ENCODE measurements at places on chromosomes 16 and 17. TPM values are rescaled to one million over a fixed set of nuclear protein-coding genes. Genes with fewer than 3 reads are reported as not detected.

GRCh38 chr17:27630607-27631410 lies at the start of gene LGALS9:
TSS of gene LGALS9 (plus strand) at chr17:27631188. CDS start at chr17:27631266, 78 bp downstream.
- DNase-seq: no peak
- no peaks in the 10 kb centered on the region for H3K36me3 ChIP-seq
- no peaks in the 10 kb centered on the region for H3K27me3 ChIP-seq
- no peak within 1 kb of the TSS for H3K4me3 ChIP-seq
- no peaks in the 10 kb centered on the region for H3K4me1 ChIP-seq

DNA sequence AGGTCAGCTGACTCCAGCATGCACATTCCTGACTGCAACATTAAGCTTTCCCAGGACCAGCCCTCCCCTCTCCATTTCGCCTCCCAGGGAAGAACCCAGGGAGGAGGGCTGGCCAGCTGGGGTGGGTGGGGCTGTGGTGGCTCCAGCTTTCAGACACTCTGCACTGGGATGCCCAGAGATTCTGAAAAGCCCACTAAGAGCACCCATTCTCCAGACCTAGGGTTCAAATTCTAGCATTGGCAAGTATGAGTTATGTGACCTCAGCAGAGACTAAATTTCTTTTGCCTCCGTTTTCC lies 7.8 kb downstream of the DLX3 start:
- no peaks in the 10 kb centered on the region for H3K4me1 ChIP-seq
- DNase-seq: peak; percentile 21
- no peak overlapping the region for H3K4me3 ChIP-seq
- H3K36me3 ChIP-seq: no peaks in the 10 kb centered on the region
- peaks cover 75% of the 10 kb centered on the region for H3K27me3 ChIP-seq

DNA sequence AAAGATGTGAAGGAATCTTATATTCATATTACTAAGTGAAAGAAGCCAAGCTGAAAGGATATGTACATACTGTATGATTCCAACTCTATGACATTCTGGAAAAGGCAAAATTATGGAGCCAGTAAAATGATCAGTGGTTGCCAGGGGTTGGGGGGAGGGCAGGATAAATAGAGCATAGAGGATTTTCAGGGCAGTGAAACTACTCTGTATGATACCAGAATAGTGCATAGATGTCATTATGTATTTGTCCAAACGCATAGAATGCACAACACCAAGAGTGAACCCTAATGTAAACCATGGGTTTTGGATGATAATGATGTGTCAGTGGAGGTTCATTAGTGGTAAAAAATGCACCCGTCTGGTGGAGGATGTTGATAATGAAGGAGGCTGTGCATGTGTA lies 71.0 kb upstream of the ZNF423 start:
- H3K27me3 ChIP-seq: no peaks in the 10 kb centered on the region
- no peaks in the 10 kb centered on the region for H3K4me1 ChIP-seq
- DNase-seq: no peak

DNA sequence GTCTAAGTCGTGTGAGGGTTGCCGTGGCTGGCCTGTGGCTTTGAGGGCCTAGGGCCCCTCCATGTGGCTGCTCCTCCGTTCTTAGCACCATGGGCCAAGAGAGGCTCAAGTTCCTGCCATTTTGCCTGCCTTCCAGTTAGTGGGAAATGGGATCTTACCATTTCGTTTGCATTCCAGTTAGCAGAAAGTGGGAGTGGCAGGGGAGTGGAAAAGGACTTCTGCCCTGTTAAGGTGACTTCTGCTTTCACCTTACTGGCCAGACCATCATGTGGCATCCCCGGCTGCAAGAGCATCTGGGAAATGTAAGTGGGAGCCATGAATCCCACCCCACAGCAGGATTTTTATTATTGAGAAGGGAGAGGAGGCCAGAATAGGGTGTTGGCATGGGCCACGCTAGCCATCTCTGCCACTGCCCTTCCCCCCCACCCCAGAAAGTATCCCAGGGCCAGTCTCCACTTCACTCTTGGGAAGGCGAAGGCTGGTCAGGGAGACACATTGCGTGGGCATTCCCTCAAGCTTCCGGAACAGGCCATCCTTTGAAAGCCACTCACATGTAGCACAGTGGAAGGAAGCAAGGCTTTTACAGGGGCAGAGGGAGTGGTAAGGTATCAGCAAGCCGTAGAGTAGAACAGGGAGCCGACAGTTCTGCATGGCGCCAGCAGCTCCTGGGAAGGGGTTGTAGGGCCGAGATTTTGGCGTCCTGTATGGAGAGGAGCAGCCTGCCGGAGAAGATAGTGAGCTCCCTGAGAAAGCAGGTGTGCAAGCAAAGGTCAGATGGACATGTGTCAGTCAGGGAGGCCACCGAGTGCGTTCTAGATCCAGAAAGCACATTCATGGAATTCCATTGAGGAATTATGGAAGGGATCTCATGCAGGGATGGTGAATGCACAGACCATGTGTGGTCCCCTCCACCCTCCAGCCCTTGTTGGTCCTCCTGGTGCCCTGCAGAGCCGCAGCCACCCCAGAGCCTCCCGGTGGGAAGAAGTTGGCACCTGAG lies 33.4 kb downstream of the CMIP start:
- H3K36me3 ChIP-seq: no peaks in the 10 kb centered on the region
- H3K4me1 ChIP-seq: peaks cover 15% of the 10 kb centered on the region

DNA sequence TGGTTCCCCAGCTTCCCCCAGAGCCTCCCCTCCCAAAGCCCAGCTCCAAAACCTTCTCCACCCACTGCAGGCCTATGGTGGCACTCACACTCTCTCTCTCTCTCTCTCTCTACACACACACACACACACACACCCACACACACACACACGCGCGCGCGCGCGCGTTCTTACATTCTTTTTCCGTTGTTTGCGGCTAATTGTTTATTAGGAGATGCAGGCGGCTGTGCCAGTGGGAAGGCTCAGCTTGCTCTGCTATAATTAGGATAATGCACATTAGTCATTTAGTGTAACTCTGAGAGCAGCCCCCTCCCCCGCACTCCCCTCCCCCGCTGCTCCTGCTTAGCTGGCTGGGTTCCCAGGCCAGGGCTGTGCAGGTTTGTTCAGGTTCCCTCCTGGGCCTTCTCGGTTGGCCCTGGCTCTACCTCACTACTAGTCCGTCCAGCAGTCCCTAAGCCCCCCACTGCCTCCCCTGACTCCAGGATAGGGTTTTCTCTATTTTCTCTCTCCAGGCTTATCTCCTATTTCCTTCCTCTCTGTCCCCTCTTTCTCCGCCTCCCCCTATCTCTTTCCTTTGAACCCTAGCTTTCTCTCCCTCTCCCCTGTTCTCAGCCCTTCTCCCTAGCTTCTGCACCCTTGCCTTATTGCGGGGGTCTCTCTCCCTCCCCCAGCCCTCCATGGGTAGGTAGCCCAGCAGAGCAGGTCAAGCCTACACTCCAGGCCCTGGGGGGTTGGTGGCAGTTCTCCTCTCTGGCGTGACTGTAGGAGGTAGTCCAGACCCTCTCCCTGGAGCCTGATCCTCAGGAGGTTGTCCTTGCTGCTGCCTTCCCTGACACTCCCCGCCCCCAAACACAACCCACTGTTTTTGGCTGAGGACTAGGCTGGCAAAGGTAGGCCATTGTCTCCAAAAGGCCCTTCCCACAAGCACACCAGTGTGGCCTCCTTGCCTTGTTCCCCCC lies 34.0 kb downstream of the TMEM132E start:
- peak overlapping the region; percentile 36 for H3K27ac ChIP-seq
- H3K36me3 ChIP-seq: no peaks in the 10 kb centered on the region
- DNase-seq: peak; percentile 77
- H3K4me3 ChIP-seq: no peak overlapping the region

DNA sequence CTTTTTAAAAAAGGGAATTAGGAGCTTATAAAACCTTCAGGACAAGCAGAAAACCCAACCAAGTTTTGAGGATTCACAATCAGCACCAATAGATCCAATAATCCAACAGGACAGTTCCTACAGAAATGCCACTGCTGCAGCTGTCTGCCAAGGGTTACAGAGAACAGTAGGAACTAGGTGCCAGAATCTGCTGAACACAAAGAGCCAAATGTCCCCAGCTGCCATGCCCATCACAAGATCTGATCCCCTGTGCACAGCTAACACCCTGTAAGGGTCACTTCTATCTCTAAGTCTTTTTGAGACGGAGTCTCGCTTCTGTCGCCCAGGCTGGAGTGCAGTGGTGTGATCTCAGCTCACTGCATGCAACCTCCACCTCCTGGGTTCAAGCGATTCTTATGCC lies 262.3 kb downstream of the STX8 start:
- H3K4me1 ChIP-seq: no peaks in the 10 kb centered on the region
- H3K27me3 ChIP-seq: no peaks in the 10 kb centered on the region
- DNase-seq: no peak

GRCh38 chr16:73033271-73033998 lies 14.5 kb downstream of the ZFHX3 start:
- H3K27me3 ChIP-seq: no peaks in the 10 kb centered on the region
- H3K36me3 ChIP-seq: no peaks in the 10 kb centered on the region
- no peak for DNase-seq
- no peak overlapping the region for H3K4me3 ChIP-seq
- no peak overlapping the region for H3K27ac ChIP-seq

DNA sequence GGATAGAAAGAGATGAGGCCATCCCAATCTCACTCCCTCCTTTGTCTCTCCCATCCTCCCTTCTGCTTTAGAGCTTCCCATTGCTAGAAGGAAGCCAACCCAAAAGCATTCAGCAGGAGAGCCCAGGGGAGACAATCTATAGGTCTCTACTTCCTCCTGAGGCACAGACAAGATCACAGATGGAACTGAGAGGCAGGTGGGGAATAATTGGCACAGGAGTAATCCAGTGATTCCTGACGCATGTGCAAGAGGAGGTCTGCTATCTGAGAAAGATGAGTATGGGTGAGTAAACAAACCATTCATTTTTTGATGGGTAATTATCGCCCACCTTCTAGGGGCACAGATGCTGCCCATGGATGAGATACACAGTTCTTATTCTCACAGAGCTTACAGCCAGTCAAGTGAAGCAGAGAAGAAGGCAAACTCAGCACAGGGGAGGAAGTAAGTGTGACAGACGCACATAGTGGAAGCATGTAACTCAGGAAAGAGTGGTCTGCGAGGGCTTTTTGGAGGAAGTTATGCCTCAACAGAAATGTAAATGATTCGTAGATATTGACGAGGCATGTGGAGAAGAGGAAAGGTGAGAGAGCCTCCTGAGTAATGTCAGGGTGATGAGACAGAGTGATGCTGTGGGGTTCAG lies 88.9 kb upstream of the HLF start:
- H3K27me3 ChIP-seq: no peaks in the 10 kb centered on the region
- peak overlapping the region; percentile 67 for H3K27ac ChIP-seq
- no peak for DNase-seq
- no peaks in the 10 kb centered on the region for H3K36me3 ChIP-seq

DNA sequence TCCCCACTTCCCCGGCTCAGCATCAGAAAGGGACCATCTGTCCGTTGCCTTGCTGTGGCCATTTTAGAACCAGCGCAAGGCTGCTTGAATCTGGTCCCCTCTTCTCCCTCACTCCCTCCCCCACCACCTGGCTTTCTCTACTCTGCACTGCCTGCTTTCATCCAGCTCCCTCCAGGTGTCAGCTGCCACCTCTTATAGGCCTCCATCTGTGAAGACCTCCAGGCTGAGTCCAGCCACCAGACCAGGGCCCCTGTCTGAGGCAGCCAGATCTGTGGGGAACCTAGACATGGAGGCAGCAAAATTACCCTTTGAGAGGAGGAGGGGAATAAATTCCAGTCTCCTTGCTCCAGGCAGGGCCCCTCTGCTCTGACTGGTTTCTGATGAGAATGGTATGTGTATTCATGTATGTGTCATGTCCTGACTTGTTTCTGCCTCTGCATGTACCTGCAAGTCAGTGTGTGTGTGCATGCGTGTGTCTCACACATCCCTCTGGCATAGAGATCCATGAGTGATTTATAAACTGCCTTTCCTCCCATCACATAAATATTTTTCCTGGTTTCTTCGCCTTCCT lies 21.1 kb downstream of the MINK1 start:
- DNase-seq: no peak
- no peak overlapping the region for H3K4me3 ChIP-seq

DNA sequence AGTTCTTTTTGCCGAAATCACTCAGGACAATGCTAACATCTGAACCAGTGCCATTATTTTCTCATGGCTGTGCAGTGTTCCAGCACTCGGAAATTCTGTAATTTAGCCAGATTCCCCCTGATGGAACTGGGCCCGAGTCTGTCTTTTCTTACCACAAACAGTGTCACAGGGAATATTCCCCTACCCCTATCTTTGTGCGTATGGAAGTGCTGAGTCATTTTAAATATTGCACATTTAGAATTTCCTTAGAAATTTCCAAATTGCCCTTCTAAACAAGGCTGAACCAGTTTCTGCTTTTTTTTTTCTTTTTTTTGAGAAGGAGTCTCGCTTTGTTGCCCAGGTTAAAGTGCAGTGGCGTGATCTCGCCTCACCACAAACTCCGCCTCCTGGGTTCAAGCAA lies 88.0 kb upstream of the CREBBP start:
- no peak for DNase-seq
- no peak overlapping the region for H3K27ac ChIP-seq

KRT14 gene
- polyA plus RNA-seq: not detected

UTS2R gene
- polyA plus RNA-seq: not detected

CD300A gene
- not detected for polyA plus RNA-seq

CHST4 gene
- 0.08 TPM for polyA plus RNA-seq

FBF1 gene
- 19.0 TPM for polyA plus RNA-seq
